ENCODE measurements at places on chromosomes 12 and 14.

GRCh38 chr14:62657376-62657775 is 387.9 kb downstream of the KCNH5 start:
- DNase-seq = no peak

DNA sequence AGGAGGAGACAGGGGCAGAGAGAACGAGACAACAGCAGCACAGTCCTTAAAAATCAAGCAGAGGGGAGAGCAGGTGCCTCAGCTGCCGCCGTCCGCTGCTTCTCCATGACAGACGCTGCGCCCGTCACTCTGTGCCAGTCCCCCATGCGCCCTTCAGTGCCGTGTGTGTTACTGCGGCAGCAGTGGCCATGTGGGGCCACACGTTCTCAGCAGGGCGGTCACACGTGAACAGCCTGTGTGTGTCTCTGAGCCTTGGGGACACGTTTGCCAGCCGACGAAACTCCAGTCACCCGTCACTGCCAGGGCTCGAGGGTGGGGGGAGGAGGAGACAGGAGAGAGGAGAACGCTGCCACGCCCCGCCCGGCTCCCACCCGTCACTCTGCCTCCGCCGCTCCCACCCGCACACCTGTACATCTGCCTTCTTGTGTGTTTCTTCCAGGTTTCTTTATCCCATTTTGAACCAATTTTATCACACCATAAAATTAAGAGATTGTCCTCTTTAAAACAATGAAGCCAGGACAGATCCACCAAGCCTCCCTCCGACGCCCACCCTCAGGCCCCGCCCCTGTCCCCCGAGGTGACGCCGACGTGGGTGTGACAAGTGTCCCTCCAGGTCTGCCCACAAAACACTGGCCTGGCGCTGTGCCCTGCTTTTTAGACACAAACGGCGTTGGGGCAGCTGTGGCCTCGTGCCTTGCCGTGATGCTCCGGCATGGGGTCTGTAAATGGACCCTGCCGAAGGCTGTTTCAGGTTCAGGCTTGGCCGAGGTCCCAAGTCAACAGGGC is 58.2 kb downstream of the GALNT9 start:
- no peak for DNase-seq

- no peak for DNase-seq
These were observed 214.1 kb upstream of the PLEKHG7 start for GRCh38 chr12:92488735-92489134.

GRCh38 chr12:109952873-109953272 is 43.3 kb downstream of the GIT2 start:
- no peak for DNase-seq

- DNase-seq = no peak
These were observed 400.9 kb upstream of the CCDC196 start for GRCh38 chr14:66085224-66085623.

- no peak for DNase-seq
These were observed 2.0 kb upstream of the SDS start for GRCh38 chr12:113405694-113406093.

DNA sequence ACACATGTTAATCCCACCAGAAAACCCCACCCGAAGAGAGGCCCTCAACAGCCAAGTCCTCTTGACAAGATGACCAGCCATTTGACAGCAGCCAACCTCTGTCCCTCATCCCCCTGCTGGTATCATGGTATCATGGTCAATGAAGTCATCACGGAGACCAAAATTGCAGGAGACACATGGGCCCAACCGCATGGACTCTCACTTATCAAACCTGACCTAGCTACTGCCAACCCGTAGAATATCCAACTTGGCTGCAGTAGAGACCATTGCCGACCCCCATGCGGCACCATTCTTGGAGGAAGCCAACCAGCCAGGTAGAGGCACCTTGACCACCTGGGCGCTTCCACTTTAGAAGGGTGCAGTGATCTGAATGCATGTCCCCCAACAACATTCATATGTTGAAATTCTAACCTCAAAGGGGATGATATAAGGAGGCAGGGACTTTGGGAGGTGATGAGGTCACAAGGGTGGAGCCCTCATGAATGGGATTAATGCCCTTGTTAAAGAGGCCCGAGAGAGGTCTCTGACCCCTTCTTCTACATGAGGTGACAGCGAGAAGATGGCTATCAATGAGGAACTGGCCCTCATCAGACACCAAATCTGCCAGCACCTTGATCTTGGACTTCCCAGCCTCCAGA is 33.3 kb downstream of the DIO3 start:
- no peak for DNase-seq

- no peak for DNase-seq
These were observed 23.2 kb downstream of the BORCS5 start for GRCh38 chr12:12379831-12380730.

Data from NCI-H187 treated with DMSO at 0.1 percent for 48 hours (cell line).